ENCODE measurements at places on chromosomes 2 and 18.

- DNase-seq, result no peak
These were observed 44.1 kb downstream of the CD28 start for GRCh38 chr2:203750346-203751068.

DNA sequence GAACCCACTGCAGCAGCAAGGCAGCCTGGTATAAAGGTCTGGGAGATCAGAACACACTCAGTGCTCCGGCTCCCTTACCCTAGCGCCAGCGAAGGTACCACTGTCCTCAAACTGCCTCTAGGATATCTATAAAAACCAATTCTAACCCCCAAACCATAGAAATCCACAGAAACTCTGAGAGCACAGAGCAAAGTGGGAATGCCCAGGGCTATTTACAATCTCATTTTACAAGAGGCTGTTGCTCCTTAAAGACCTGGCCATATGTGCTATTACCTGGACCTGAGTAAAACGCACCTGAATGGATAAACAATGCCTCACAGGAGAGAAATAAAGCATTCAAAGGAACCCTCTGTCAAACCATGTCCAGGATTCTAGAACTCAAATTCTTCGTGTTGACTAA is 4.3 kb downstream of the STK39 start:
- no peak for DNase-seq

DNA sequence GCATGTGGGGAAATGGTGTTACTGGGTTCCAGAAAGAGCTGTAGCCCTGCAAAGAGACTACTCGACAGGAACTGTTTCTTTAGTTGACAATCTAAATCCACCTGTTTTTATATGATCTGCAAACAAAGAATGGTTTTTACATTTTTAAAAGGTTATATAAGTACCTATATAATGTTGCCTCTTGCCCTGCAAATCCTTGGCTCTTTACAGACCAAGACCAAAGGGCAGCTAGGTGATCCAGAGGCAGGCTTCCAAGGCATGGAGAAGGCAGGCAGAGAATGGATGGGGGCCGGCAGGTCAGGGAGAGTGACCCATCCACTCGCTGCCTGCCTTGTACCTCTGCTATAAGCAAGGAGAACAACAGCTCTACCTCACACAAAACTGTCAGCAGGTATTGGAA is 173.6 kb downstream of the ANTXR1 start:
- no peak for DNase-seq

- DNase-seq, result no peak
These were observed 58.1 kb upstream of the FOSL2 start for GRCh38 chr2:28334527-28334894.

All from naive thymus-derived CD4-positive, alpha-beta T cell (primary cell).